ENCODE measurements at places on chromosomes 5 and 9. TPM values are rescaled to one million over a fixed set of nuclear protein-coding genes. Genes with fewer than 3 reads are reported as not detected.

The FAM114A2 gene
- 23.3 TPM for total RNA-seq

The LEAP2 gene
- total RNA-seq = 0.30 TPM

The CCL28 gene
- 20.6 TPM for total RNA-seq

The PDZD2 gene
- 1.3 TPM for total RNA-seq

The BAAT gene
- total RNA-seq = not detected

The TRIO gene
- total RNA-seq = 4.1 TPM

The PCDHGB3 gene
- total RNA-seq = 0.11 TPM

The FAM163B gene
- not detected for total RNA-seq

The FAM221B gene
- total RNA-seq = not detected

The CMYA5 gene
- 0.22 TPM for total RNA-seq

The DMRTA1 gene
- total RNA-seq = not detected

The TAF11L10 gene
- not detected for total RNA-seq

The MYORG gene
- 0.58 TPM for total RNA-seq

The PCDHA7 gene
- not detected for total RNA-seq

The ENHO gene
- not detected for total RNA-seq

The CENPH gene
- total RNA-seq = 5.6 TPM

The PCDHB7 gene
- not detected for total RNA-seq

The CDX1 gene
- total RNA-seq = not detected

The ANKRD55 gene
- 9.7 TPM for total RNA-seq

The HBEGF gene
- total RNA-seq = 4.2 TPM

The SIT1 gene
- 19.2 TPM for total RNA-seq

The C8G gene
- not detected for total RNA-seq

The PPP2R2B gene
- total RNA-seq = 4.1 TPM

The CIZ1 gene
- 107 TPM for total RNA-seq

The MRPS27 gene
- total RNA-seq = 26.1 TPM

The SPINK6 gene
- not detected for total RNA-seq

The PCSK5 gene
- 14.4 TPM for total RNA-seq

The LCN9 gene
- total RNA-seq = not detected

The SV2C gene
- total RNA-seq = 0.08 TPM

The CDKN2B-AS1 gene
- 0.25 TPM for total RNA-seq

The C9 gene
- not detected for total RNA-seq

The FOXD4L4 gene
- not detected for total RNA-seq

The SIMC1 gene
- 17.4 TPM for total RNA-seq

The SLCO6A1 gene
- not detected for total RNA-seq

The CCDC187 gene
- not detected for total RNA-seq

The KIF12 gene
- not detected for total RNA-seq

The PCDHGB2 gene
- total RNA-seq = 0.19 TPM

The POLR3G gene
- 0.80 TPM for total RNA-seq

The SLC6A3 gene
- total RNA-seq = 0.08 TPM

The SPRY4 gene
- 0.34 TPM for total RNA-seq

Data from CD4-positive, alpha-beta T cell (primary cell).